ENCODE measurements at places on chromosomes 5 and 9.

GRCh38 chr5:15558681-15559080 lies 58.7 kb downstream of the FBXL7 start:
- no peak overlapping the region for H3K4me3 ChIP-seq
- H3K27ac ChIP-seq, result no peak overlapping the region

DNA sequence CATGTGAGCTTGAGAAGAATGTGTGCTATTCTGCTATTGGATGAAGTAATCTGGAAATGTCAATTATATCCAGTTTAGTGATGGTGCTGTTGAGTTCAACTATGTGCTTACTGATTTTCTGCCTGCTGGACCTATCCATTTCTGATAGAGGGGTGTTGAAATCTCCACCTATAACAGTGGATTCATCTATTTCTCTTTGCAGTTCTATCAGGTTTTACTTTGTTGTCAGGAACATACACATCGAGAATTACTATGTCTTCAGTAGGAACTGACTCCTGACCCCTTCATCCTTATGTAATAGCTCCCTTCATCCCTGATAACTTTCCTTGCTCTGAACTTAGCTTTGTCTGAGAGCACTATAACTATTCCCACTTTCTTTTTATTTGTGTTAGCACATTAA lies 16.7 kb upstream of the CDC14B start:
- DNase-seq, result no peak
- no peaks in the 10 kb centered on the region for H3K4me1 ChIP-seq
- no peak overlapping the region for H3K27ac ChIP-seq
- H3K36me3 ChIP-seq, result no peaks in the 10 kb centered on the region

DNA sequence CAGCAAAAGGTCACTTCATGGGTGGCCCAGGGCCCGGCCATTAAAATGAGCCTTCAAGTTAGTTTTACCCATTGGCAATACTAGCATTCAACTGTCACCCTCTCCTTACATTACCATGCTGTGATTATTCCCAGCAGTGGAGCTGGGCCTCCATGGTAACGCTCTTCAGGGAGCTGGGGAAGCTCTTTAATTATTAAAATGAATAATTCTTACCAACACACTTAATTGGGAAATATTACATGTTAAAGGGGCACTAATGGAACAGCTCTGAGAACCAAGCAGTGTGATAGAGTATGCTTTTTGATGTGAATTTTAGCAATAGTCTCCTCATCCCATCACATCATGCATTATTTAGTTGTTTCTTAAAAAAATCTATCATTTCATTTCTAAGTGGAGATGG lies 187.2 kb downstream of the CEMIP2 start:
- no peaks in the 10 kb centered on the region for H3K4me1 ChIP-seq
- H3K4me3 ChIP-seq, result no peak overlapping the region
- no peaks in the 10 kb centered on the region for H3K36me3 ChIP-seq
- no peak for DNase-seq

GRCh38 chr5:169978714-169979113 lies 1.6 kb downstream of the INSYN2B start:
- DNase-seq, result no peak
- peaks cover 5% of the 10 kb centered on the region for H3K4me1 ChIP-seq
- no peak overlapping the region for H3K27ac ChIP-seq
- H3K4me3 ChIP-seq, result no peak overlapping the region

GRCh38 chr9:36021968-36022367 lies 14.7 kb upstream of the RECK start:
- no peak for DNase-seq
- H3K4me1 ChIP-seq, result no peaks in the 10 kb centered on the region
- no peaks in the 10 kb centered on the region for H3K36me3 ChIP-seq

DNA sequence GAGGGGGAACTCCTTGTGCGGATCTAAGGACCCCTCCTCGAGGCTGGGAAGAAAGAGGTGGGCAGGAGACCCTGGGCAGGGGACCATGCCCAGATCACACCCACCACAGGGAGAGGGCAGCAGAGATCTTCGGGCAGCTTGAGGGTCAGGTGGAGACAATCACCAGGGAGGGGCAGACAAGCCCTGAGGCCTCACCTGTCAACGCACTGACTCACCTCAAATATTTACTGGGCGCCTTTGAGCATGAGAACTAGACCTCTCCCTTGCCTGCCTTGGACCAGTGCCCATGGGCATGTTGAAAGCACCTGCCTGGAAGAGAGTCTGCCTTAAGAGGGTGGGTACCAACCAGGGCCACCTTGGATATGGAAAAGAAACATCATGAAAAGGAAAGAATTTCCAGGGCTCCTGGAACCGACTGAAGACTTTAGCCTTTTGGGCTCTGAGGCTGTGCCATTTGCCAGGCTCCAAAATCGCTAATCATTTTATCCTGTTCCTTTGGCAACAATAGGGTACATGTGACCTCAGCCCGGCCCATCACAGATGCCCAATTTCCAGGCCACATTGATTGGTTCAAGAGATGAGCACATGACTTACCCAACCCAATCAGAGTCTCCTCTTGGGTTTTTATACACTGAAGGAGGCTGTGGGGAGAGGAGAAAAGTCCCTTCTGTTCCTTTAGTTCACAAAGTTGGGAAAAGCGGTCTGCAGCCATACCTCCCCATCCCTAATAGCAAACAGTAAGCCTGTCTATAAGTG lies 10.4 kb upstream of the SPINK4 start:
- no peak overlapping the region for H3K27ac ChIP-seq
- no peak overlapping the region for H3K4me3 ChIP-seq
- peaks cover 6% of the 10 kb centered on the region for H3K27me3 ChIP-seq
- no peak for DNase-seq
- H3K4me1 ChIP-seq, result peaks cover 13% of the 10 kb centered on the region

DNA sequence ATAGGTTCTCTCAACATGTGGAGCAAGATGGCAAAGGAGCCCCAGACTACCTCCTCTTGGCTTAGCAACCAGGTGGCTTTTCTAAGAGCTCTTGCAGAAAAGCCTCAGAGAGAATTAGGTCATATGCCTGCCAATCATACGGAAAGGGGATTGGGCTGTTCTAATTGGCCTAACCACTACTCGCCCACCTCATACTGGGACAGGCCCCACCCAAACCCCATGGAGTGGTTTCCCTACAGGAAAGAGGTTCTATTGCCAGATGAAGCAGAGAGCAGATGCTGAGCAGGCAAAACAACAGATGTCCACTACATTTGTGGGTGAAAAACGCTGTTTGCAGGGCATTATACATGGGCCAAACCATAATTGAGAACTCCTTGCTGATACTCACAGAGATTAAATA lies 29.0 kb downstream of the ABLIM3 start:
- H3K36me3 ChIP-seq, result no peaks in the 10 kb centered on the region
- H3K27ac ChIP-seq, result no peak overlapping the region
- peaks cover 9% of the 10 kb centered on the region for H3K27me3 ChIP-seq
- H3K4me1 ChIP-seq, result no peaks in the 10 kb centered on the region
- DNase-seq, result no peak

- H3K4me3 ChIP-seq, result no peak overlapping the region
- no peak overlapping the region for H3K27ac ChIP-seq
- H3K4me1 ChIP-seq, result peaks cover 3% of the 10 kb centered on the region
Observed at GRCh38 chr9:84228130-84228720, 112.3 kb downstream of the SLC28A3 start.

DNA sequence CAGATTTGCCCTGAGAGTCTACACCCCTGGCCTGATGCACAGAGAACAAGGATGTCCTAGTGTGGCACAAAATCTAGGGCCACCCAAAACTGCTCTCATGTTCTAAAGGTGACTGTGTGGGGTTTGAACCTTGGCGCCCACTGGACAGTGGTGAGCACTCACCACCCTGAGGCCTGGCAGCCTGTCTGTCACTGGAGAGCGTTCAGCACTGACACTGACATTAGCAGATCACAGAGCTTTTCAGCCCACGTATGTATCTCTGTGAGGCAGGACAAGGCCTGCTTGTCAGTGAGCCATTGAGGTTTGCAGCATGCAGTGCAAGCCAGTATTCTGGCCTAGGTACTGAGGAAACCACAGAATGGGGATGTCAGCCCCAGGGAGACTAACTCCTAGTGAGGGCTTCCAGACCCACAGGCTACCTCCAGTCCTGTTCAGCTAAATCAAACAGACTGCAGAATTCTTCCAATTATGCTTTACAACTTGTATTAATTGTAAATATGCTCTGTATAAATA lies 38.9 kb upstream of the SLC2A8 start:
- no peak overlapping the region for H3K27ac ChIP-seq
- peaks cover 26% of the 10 kb centered on the region for H3K27me3 ChIP-seq
- no peak for DNase-seq
- H3K4me3 ChIP-seq, result no peak overlapping the region
- H3K36me3 ChIP-seq, result no peaks in the 10 kb centered on the region

GRCh38 chr9:38361473-38361850 lies 31.0 kb upstream of the ALDH1B1 start:
- H3K4me1 ChIP-seq, result peaks cover 4% of the 10 kb centered on the region
- no peaks in the 10 kb centered on the region for H3K36me3 ChIP-seq
- no peak overlapping the region for H3K4me3 ChIP-seq
- no peak overlapping the region for H3K27ac ChIP-seq

DNA sequence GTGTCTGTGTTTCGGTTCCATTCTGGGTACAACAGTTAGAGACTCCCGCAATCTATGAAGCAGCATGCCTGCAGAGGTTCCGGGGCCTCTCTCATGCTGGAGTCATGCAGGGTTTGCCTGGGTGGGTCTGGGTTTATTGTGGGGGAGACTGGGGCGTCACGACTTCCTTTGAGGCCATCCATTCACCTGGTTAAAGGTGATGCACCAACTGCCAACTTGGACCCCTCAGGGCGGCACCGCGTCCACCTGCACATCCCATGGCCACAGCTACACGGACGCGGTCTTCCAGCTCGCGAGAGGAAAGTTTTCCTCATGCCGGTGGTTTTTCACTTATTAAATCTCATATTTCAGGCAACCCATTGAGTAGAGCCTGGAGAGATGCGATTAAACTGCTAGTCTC lies 30.9 kb upstream of the IRX4 start:
- no peak for DNase-seq
- H3K27ac ChIP-seq, result no peak overlapping the region
- no peaks in the 10 kb centered on the region for H3K27me3 ChIP-seq
- H3K36me3 ChIP-seq, result no peaks in the 10 kb centered on the region
- no peak overlapping the region for H3K4me3 ChIP-seq
- H3K4me1 ChIP-seq, result no peaks in the 10 kb centered on the region

- H3K36me3 ChIP-seq, result no peaks in the 10 kb centered on the region
- no peak overlapping the region for H3K4me3 ChIP-seq
- DNase-seq, result no peak
- H3K4me1 ChIP-seq, result peaks cover 12% of the 10 kb centered on the region
- peaks cover 2% of the 10 kb centered on the region for H3K27me3 ChIP-seq
Observed at GRCh38 chr9:38274800-38275199, 117.7 kb upstream of the ALDH1B1 start.

DNA sequence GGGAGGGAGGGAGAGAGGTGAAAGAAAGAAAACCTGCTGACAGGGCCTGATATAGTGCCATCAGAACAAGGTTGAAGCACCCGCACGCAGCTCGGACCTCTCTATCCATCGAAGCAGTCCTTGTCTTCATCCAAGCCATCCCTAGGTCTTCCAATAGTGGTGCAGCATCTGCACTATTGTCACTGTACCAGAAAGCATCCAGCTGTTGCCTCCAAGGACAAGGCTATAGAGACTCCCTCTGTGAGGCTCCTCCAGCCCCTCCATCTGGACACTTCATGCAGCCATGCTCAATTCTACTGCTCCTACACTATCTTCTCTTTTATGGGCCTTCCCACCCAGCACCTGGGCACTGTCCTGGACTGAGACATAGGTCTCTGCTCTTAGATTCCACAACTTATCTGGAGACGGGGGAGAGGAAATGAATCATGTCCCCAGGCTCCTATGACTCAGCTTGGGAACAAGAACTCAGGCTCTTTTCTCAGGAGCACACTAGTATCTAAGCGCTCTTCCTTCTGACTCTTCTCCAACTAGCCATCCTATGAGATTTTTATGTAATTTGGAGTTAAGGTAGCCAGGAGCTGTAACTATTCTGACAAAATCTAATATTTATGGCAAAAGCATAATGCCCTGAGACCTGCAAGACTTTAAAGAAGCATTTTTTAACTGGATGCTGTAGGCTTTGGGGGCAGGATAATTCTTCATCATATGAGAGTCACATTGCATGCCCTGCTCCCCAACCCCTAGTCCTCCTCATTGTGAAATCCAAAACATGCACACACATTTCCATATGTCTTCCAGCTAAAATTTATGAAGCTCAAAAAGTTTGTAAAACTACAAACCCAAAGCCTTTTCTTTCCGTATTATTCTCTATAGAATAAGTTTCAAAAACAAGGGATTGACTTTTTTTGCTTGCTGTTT lies 446.8 kb downstream of the CCDC171 start:
- DNase-seq, result no peak
- no peaks in the 10 kb centered on the region for H3K36me3 ChIP-seq
- H3K27me3 ChIP-seq, result peaks cover 2% of the 10 kb centered on the region

DNA sequence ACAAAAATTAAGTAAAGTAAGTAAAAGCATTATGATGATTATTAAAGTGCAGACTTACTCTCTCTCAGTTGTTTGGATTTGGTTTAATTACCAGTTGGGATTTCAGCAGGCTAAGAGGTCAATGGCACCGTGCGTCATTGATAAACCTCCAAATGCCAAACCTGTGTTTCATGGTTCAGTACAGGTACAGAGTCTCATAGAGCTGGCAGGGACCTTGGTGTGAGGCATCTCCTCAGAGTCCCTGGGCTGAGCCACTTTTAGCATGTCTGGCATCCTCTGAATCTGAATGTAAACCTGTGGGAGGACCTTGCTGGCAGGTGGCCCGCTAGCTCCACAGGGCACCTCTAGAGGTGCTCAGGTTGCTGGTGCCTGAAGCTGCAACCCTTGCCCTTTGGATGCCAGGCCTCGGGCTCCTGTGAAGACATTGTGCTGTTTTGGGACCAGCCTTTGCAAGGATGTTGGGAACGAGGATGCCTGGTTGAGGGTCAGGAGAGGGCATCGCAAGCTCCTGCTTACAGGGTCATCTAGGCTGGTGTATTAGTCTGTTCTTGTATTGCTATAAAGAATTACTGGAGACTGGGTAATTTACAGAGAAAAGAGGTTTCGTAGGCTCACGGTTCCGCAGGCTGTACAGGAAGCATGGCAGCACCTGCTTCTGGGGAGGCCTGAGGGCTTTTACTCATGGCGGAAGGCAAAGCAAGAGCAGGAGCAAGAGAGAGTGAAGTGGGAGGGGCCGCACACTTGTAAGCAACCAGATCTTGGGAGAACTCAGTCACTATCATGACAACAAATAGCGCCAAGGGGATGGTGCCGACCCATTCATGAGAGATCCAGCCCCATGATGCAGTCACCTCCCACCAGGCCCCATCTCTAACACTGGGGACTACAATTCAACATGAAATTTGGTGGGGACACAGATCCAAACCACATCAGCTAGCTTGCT lies 14.9 kb upstream of the STC2 start:
- DNase-seq, result no peak
- no peak overlapping the region for H3K27ac ChIP-seq
- peaks cover 2% of the 10 kb centered on the region for H3K4me1 ChIP-seq
- H3K4me3 ChIP-seq, result no peak overlapping the region
- H3K36me3 ChIP-seq, result no peaks in the 10 kb centered on the region
- H3K27me3 ChIP-seq, result peaks cover 24% of the 10 kb centered on the region

GRCh38 chr5:36156619-36157018 lies 4.7 kb downstream of the SKP2 start:
- no peak for DNase-seq
- no peaks in the 10 kb centered on the region for H3K27me3 ChIP-seq
- H3K4me1 ChIP-seq, result peaks cover 40% of the 10 kb centered on the region
- no peak overlapping the region for H3K4me3 ChIP-seq

GRCh38 chr5:180331647-180331950 lies 21.5 kb downstream of the GFPT2 start:
- no peak overlapping the region for H3K4me3 ChIP-seq
- no peak for DNase-seq
- peaks cover 16% of the 10 kb centered on the region for H3K27me3 ChIP-seq
- no peak overlapping the region for H3K27ac ChIP-seq
- H3K4me1 ChIP-seq, result peaks cover 5% of the 10 kb centered on the region

GRCh38 chr5:14006823-14007520 lies 62.5 kb upstream of the DNAH5 start:
- H3K27ac ChIP-seq, result no peak overlapping the region
- no peak overlapping the region for H3K4me3 ChIP-seq
- no peaks in the 10 kb centered on the region for H3K36me3 ChIP-seq
- DNase-seq, result no peak
- H3K27me3 ChIP-seq, result peaks cover 24% of the 10 kb centered on the region
- peaks cover 5% of the 10 kb centered on the region for H3K4me1 ChIP-seq

All from activated naive CD8-positive, alpha-beta T cell treated with anti-CD3 and anti-CD28 coated beads, Interleukin-2, amount 10 ng/mL, durations not matched to agents 7 days and 5 days (primary cell).